ENCODE measurements at places on chromosomes 4 and X.

DNA sequence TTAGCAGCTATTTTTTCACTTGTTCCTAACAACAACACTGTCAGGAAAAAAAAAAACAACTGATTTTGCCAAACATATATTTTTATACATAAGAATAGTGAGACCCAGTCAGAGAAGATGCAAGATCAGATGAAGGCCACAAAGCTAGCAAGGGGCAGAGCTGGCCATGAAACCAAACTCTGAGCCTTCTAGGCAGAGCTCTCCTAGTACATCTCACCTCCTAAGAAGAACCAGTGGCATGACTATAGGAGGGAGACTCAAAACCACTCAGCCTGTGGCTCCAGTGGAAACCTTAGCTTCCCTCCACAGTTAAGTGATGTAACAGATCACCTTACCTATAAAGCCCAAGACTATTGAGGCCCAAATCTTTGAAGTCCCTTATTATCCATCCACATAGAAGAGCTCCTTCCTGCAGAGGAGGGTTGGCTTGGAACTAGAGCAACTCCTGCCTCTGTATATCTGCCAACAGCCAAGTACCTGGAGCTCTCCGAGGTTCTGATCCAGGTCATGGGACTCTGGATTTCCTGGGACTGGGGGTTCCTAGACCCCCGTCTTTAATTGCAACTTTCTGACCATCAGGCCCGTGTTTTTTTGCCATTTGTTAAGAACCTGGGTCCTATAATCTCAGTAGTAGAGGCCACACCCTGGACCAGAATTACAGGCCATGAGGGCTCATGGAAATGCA lies 136.5 kb downstream of the SH3KBP1 start:
- no peak for DNase-seq

DNA sequence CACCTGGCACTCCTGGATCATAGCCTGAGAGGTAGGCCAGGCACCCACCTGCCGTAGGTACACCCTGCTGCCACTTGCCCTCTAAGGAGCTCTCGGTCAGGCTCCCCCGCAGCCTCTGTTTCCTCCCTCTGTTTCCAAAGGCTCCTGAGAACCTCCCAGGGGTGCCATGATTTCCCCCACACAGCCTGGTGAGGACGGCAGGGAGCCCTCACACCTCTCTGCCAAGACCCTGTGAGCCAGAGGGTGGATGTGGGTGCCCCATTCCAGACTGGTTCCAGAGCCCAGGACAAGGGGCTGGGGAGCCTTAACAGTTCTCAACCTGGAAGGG lies 1.6 kb upstream of the ABLIM2 start:
- DNase-seq: no peak

GRCh38 chrX:97639526-97639925 lies 755.8 kb downstream of the RPA4 start:
- no peak for DNase-seq

- no peak for DNase-seq
Measured at GRCh38 chr4:159343116-159343515, 240.2 kb downstream of the RAPGEF2 start.

DNA sequence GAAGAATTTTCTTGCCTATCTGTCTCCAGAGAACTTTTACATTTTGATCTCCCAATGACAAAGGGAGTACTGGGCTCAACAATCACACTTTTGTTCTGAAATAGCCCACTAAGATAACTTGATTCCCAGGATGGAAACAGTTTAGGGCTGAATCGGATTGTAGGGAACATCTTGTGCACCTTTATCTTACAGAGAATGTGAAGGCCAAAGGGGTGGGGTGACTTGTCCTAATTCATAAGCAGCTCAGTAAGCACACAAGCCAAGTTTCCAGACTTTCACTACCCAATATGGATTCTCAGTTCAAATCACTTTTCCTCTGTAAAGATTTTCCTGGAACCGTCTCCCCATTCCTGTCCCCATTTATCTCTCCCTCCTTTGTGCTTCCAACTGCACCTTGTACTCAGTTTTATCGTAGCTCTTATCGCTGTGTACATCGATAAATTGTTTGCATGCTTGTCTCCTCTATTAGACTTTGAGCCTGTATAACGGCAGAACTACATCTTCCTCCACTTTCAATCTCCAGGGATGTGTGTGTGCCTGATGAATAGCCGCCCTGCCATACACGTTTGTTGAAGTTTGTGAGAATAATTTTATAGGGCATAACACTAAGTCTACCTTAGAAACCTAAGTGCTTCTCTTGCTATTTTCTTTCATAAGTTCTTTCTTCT lies 77.4 kb downstream of the MBNL3 start:
- no peak for DNase-seq

DNA sequence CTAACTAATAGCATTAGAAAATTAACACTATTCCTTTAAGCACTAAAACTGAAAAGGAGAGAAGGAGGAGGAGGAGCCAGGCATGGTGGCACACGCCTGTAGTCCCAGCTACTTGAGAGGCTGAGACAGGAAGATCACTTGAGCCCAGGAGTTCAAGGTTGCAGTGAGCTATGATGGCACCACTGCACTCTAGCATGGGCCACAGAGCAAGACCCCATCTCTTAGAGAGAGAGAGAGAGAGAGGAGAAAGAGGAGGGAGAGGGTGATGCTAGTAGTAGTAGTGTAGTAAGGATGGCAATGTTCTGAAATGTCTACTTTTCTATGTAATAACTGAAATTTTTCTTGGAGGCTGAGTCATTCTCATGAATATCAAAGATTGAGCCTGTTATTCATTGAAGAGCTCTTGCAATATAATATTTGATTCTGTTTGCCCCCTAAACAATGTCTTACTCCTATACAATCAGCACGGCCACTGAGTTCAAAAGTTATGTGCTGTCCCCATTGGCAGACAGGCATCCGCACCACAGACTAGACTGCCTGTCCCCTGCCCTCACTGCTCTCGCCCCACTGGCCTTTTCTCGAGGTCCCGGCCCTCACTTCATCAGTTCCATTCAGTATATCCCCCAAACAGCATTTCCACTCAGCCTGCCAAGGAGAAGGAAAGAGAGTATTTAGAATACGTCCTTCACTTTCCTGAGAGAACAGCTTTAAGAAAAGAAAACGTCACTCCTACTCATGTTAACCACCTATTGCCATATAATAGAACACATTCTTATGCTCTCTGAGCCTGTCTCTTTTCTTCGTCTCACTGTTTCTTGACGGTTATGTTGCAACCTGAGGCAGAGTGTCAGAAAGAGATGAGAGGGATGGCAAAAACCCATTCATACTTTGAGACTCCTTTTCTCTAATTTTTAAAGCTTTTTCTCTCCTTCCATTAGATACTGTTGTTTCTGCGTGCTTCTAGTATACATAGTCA lies 238.1 kb downstream of the PALLD start:
- DNase-seq: no peak

DNA sequence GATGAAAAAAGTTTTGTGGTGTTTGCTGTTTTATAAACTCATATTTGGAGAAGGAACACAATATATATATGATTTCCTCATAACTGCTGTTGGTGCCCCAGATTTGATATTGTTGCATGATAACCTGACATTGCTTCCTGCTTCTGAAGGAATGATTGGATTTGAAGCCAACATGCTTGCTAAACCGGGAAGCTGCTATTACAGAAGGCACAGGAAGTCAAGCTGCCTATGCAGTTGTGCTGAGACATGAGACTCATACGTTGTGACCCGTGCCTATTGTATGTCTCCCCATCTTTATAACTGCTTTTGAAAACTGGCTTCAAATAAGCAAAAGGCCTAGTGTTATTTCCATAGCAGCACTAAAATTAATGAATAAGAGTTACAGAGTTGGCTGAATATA lies 32.9 kb downstream of the GAB1 start:
- DNase-seq: no peak

- DNase-seq: no peak
Measured at GRCh38 chr4:186189656-186190055, 1.7 kb upstream of the CYP4V2 start.

- no peak for DNase-seq
Measured at GRCh38 chr4:58188316-58188715, 1078.1 kb upstream of the IGFBP7 start.
